ENCODE measurements at places on chromosomes 7 and 10.
A peak's percentile ranks its signal among the peaks of the same experiment; 100 is the strongest.

- DNase-seq: no peak
These were observed 191.8 kb upstream of the CDCA7L start for GRCh38 chr7:22137466-22137865.

GRCh38 chr7:101781439-101781838 lies 36.0 kb upstream of the CUX1 start:
- DNase-seq: no peak

GRCh38 chr7:107494315-107494751 lies 24.5 kb downstream of the GPR22 start:
- DNase-seq: no peak

DNA sequence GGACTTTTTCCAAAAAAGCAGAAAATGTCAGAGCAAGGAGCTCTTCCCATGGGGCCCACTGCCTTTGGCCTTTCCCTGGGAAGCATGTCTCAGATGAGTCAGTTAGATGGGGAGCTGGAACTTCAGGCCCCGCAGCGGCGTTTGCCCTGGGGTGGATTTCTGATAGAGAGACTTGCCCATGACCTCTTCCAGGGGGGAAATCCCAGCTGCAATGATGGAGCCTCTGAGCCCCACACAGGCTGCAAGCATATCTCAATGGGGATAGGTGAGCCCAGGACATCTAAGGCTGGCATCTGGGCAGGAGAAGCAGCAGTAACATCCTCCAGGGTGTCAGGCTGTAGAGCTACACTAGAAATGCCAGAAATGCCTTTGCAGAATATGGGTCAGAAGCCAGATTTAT lies 269.2 kb upstream of the TCERG1L start:
- no peak for DNase-seq

DNA sequence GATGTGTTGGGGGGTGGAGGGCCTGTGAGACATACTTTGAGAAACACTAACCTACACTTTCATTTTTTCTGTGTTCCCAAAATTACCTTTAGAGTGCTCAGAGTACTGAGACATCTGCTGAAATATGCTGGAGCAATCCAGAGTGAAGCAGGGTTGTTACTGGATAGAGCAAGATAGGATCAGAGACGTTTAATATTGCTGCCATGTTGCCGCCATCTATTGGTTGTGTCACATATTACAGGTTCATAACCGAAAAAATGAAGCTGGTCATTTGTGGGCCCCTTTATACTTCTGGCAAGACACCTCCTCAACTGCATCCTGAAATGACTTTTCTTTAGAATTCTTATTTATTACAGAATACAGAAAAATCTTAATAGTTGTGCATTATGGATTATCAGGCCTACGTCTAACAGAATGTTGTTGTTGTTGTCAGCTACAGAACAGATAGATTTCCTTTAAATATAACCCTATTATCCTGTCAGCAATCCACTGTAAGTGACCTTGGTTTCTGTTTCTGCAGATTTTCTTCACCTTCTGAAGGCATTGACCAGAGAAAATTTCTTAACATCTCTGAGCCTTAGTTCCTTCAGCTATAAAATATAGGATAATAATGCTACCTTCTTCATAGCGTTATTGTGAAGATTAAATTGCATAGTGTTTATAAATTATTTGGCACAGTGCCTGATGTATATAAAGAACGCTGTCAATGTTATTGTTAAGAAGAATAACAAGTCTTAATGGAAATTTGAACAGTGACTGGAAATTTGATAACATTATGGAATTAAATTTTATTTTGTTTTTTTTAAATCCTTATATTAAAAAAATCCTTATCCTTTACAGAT lies 16.2 kb upstream of the DLD start:
- DNase-seq: peak; percentile 65

GRCh38 chr7:119802147-119802546 lies 470.8 kb upstream of the KCND2 start:
- DNase-seq: no peak

DNA sequence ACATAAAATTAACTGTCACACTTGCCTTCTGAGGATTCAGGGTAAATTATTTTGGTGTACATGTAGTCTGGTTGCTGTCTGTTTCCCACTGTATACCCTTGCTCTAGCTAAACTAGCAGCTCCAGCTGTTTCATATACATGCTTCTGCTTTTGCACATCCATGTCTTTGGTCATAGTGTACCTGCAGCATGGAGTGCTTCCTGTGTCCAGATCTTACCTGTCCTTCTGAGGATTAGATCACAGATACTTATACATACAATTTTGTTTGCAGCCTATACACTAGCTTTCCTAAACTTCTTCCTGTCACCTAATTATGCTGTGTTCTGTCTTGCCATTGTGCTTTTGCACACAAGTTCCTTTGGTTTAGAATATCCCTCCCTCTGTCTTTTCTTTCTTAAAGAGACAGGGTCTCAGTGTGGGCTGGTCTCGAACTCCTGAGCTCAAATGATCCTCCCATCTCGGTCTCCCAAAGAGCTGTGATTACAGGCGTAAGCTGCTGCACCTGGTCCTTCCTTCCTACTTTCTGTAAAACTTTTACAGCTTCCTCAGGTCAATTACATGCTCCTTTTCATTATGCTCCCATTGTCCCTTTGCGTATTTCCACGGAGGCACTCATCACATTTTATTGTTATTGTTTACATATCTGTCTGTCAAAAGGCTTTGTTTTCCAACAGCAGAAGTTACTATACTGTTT lies 33.8 kb downstream of the TPST1 start:
- DNase-seq: no peak

GRCh38 chr10:112585960-112586359 lies 138.9 kb downstream of the VTI1A start:
- DNase-seq: no peak

GRCh38 chr10:10295537-10295936 lies 722.1 kb upstream of the CELF2 start:
- no peak for DNase-seq

DNA sequence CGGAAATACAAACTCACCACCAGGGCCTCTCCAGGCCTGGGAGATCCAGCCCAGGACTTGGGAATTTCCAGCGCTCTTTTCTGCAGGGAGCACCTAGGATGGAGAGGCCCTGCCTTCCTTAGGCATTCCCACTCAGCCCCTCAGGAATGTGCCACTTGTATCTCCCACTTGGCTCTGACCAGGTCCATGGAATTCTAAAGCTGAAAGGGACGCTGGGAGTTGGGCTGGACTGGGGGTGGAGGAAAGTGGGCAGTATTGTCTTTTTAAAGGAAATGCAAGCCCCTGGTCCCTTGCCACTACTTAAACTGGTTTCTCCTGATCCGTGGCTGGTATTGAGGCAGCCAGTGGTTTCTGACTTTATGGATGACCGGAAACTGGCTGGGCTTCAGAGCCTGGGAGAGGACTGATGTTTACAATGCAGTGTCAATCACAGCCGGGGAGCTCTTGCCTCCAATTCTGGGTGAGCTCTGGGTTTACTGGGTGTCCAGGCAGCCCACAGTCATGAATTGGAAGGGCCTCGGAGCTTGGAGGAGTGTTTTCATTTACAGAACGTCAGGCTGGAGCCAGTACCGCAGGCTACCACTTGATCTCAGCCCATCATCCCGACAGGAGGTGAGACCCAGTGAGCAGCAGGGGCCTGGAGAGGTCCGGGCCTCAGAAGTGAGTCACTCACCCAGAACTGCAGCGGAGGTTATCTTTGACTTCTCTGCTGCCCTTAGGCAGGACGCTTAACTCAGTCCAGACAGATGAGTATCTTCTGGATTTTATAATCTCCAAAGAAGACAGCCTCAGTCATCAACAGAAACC lies 27.3 kb downstream of the AGAP3 start:
- DNase-seq: no peak

DNA sequence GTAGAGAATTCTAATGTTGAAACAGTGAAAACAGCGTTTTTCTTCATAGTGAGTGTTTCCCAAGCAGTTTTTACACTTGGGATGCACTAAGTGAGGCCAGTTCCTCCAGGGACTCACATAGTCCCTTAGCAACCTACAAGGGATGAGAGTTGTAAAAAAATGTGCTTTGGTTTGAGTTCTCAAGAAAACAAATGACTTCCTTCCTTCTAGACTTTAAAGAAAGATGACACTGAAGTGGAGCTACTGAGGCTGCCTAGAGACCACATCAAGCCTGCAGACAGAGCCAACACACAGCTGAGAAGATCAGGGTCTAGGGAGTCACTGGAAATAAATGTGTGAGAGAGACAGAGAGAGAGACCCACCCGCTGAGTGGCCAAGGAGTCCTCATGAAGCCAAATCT lies 264.4 kb downstream of the TNS3 start:
- no peak for DNase-seq

Measured in SK-N-DZ (cell line).